ENCODE measurements at places on chromosomes 2 and 18. TPM values are rescaled to one million over a fixed set of nuclear protein-coding genes. Genes with fewer than 3 reads are reported as not detected.

RHBDD1 gene
- polyA plus RNA-seq, result 6.7 TPM

SDC1 gene
- polyA plus RNA-seq, result 0.07 TPM

GPR148 gene
- not detected for polyA plus RNA-seq

ALPG gene
- not detected for polyA plus RNA-seq

GNAL gene
- 0.90 TPM for polyA plus RNA-seq

TMEM127 gene
- 21.2 TPM for polyA plus RNA-seq

CREG2 gene
- 0.07 TPM for polyA plus RNA-seq

STAT4 gene
- polyA plus RNA-seq, result 0.24 TPM

HMSD gene
- not detected for polyA plus RNA-seq

ITGA6 gene
- polyA plus RNA-seq, result 20.9 TPM

UGT1A10 gene
- polyA plus RNA-seq, result 0.03 TPM

CMPK2 gene
- 1.6 TPM for polyA plus RNA-seq

MAPK4 gene
- 0.68 TPM for polyA plus RNA-seq

All from psoas muscle (tissue), 8 donors.